ENCODE measurements at places on chromosomes 4 and X.

- no peak for DNase-seq
Measured at GRCh38 chr4:15348695-15349094, 79.1 kb upstream of the C1QTNF7 start.

DNA sequence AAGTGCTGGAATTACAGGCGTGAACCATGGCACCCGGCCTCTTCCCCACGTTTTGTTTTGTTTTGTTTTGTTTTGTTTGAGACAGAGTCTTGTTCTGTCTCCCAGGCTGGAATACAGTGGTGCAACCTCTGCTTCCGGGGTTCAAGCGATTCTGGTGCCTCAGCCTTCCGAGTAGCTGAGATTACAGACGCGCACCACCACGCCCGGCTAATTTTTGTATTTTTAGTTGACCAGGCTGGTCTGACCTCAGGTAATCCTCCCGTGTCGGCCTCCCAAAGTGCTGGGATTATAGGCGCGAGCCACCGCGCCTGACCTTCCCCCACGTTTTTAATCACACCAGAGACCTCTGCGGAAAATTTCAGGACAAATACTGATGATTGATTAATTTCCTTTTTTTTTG is 2.2 kb downstream of the ENOPH1 start:
- no peak for DNase-seq

DNA sequence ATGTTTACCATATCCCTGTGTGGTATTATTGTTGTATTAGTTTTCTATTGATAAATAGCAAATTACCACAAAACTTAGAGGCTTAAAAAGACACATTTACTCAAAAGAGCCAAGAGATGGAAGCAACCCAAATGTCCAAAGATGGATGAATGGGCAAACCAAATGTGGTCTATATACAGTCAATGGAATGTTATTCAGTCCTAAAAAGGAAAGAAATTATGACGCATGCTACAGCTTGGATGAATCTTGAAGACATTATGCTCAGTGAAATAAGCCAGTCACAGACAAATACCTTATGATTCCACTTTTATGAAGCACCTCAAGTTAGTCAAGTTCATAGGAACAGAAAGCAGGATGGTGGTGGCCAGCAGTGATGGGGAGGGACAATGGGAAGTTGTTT is 144.7 kb downstream of the QDPR start:
- no peak for DNase-seq

- DNase-seq: no peak
Measured at GRCh38 chr4:2085496-2085901, 26.4 kb downstream of the NAT8L start.

GRCh38 chr4:21802406-21802805 is 146.2 kb downstream of the KCNIP4 start:
- no peak for DNase-seq

DNA sequence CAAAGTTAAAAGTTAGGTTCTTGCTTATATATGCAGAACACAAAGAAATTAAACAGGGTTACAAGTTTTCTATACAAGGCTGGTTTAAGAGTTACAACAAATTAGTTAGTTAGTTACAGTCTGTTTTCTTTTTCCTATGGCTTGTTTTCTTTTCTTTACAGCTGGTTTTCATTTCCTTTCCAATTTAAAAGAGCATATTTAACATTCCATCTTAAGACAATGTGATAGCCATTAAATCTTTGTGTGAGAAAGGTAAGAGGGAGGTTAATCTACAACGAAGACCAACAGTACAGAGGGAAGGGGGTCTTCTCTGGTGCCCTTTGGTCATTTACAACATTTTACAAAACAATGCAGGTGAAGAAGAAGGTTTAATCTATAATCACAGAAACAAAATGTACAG is 290.6 kb downstream of the ZNF674 start:
- no peak for DNase-seq

DNA sequence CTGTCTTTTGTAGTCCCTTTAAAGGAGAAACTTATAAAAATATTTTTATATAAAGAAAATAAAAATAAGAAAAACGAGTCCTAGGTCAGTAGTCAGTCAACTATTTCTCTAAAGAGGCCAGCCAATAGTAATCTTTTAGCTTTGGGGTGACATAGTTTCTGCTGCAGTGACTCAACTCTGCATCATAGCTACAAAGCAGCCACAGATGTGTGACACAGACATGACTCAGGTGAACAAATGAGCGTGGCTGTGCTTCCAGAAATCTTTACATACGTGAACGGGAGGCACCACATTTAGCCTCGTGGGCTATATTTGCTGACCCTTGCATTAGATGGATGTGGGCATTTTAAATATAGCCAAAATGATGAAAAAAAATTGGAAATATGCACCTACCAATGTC is 1862.5 kb upstream of the TENM3 start:
- DNase-seq: no peak

DNA sequence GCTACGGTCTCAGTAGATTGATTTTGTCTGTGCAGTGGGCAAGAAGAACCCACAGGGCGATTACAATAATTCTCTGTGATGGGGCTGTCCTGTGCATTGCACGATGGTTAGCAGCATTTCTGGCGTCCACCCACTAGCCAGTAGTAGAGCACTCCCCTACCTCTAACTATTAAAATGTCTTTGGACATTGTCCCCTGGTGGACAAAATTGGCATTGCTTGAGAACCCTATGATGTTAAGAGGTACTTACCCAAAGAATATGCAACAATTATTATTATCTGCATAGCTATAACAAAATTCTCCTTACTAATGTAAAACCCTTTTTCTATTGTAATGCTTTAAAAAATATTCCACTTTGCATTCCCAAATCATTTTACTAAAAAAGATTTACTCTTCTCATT is 109.5 kb upstream of the VCX3A start:
- no peak for DNase-seq

DNA sequence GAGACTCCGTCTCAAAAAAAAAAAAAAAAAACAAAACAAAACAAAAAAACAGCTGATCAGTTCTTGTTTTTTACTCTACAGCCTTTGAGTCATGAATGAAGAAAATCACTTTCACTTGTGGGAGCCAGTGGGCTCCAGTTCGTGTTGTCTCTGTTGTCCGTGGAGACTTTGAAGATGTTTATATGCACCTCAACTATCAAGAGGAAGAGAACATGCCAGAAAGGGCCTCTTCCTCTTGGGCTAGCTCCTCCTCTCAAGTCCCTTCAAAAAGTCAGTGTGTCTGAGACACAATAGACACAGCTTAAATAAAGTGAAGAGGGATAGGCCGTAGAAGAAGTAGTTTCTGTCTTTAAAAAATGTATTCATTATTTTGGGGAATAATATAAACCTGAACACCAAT is 182.7 kb downstream of the KDR start:
- no peak for DNase-seq

DNA sequence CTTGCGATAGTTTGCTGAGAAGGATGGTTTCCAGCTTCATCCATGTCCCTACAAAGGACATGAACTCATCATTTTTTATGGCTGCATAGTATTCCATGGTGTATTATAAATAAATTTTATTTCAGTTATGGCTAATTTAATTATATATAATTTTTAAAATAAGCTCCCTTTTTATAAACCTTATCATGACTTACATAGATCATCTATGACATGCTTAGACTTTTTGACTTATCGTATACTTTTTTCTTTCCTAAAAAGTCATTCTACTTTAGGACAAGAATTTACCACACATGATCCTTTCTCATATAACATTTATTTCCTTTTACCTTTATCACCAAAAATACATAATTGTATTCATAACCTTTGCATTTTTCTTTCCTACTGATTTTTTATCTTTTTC is 376.5 kb downstream of the CCSER1 start:
- no peak for DNase-seq

GRCh38 chr4:176746846-176747245 is 45.9 kb downstream of the VEGFC start:
- no peak for DNase-seq

GRCh38 chr4:92399032-92399431 is 95.3 kb downstream of the GRID2 start:
- DNase-seq: no peak

DNA sequence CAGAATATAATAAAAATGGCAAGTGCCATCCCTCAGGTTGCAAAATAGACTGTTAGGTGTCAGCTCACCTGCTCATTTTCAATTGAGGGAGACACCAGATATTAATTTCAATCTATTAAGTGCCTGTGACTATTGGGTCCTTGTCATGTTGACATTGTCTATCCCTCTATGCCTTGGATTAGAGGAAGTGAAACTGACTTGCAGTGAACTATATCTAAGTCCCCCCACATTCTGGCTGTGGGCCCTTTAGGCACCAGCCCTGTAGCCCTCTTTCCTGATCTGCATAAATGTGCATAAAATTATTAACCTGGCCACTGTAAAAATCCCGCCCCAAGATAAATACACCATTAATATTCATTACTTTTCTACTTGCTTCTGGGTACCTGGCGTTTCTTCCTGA is 293.0 kb upstream of the CLNK start:
- DNase-seq: no peak

DNA sequence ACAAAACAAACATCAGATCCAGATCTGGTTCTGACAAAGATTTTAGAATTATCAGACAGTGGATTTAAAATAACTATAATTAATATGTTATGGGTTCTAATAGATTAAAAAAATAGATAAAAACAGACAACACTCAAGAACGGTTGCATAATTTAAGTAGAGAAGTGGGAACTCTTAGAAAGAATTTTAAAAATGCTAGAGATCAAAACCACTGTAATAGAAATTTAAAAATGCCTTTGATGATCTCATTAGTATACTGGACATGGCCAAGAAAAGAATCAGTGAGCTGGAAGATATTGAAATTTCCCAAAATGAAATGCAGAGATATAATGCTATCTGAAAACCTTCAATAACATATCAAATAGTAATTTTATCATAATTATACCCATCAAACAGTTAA is 28.3 kb upstream of the DYNLT3 start:
- no peak for DNase-seq

All from NCI-H2081 (cell line).